Right renal cortex interstitium (tissue), 3 donors: ENCODE measurements at places on chromosomes 3 and 15. TPM values are rescaled to one million over a fixed set of nuclear protein-coding genes. Genes with fewer than 3 reads are reported as not detected.

GRK7 gene
- polyA plus RNA-seq, result not detected

LRRK1 gene
- 3.6 TPM for polyA plus RNA-seq

PPP2R3A gene
- 23.2 TPM for polyA plus RNA-seq

GOLGA6D gene
- 0.11 TPM for polyA plus RNA-seq

ZMYND10 gene
- 3.4 TPM for polyA plus RNA-seq

CD80 gene
- polyA plus RNA-seq, result 0.23 TPM

VWA5B2 gene
- 1.3 TPM for polyA plus RNA-seq

MINAR1 gene
- 1.1 TPM for polyA plus RNA-seq

SLC28A2 gene
- 0.40 TPM for polyA plus RNA-seq

COL6A5 gene
- polyA plus RNA-seq, result 0.07 TPM

ICE2 gene
- 83.5 TPM for polyA plus RNA-seq

DPPA2 gene
- polyA plus RNA-seq, result 0.76 TPM

TP63 gene
- 0.58 TPM for polyA plus RNA-seq

REC114 gene
- not detected for polyA plus RNA-seq

NOX5 gene
- 0.40 TPM for polyA plus RNA-seq

SLC27A2 gene
- polyA plus RNA-seq, result 67.2 TPM

SH2D7 gene
- polyA plus RNA-seq, result 0.58 TPM

CCR4 gene
- polyA plus RNA-seq, result 0.18 TPM

C3orf70 gene
- polyA plus RNA-seq, result 8.8 TPM

SI gene
- not detected for polyA plus RNA-seq

GAP43 gene
- polyA plus RNA-seq, result 0.37 TPM

ST6GAL1 gene
- 81.0 TPM for polyA plus RNA-seq

RGMA gene
- 7.7 TPM for polyA plus RNA-seq

NEO1 gene
- 159 TPM for polyA plus RNA-seq

SNTN gene
- not detected for polyA plus RNA-seq

ACTRT3 gene
- 5.2 TPM for polyA plus RNA-seq

GOLGA8S gene
- polyA plus RNA-seq, result 0.90 TPM

DLEC1 gene
- 0.69 TPM for polyA plus RNA-seq

BCL2A1 gene
- 0.18 TPM for polyA plus RNA-seq
